HL-60 (cell line): ENCODE measurements at places on chromosomes 7 and 10.

GRCh38 chr7:84471576-84471975, 277.0 kb upstream of the SEMA3A start:
- no peak for DNase-seq

GRCh38 chr7:82291931-82292330, 151.6 kb downstream of the CACNA2D1 start:
- no peak for DNase-seq

DNA sequence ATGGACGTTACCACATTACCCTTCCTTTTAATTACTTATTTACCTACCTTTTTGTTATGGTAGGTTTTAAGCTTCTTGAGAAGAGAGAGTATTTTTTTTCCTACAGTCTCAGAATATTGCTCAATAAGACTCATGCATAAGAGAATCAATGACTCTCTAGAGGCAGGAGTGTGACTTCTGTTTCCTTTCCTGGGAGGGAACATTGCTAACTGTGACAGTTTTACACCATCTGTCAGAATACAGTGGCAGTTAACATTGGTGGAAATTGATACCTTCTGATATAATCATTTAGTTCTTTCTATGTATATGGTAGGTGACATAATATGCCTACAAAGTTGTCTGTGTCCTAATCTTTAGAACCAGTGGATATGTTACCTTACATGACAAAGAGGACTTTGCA, 348.7 kb upstream of the POT1 start:
- no peak for DNase-seq

DNA sequence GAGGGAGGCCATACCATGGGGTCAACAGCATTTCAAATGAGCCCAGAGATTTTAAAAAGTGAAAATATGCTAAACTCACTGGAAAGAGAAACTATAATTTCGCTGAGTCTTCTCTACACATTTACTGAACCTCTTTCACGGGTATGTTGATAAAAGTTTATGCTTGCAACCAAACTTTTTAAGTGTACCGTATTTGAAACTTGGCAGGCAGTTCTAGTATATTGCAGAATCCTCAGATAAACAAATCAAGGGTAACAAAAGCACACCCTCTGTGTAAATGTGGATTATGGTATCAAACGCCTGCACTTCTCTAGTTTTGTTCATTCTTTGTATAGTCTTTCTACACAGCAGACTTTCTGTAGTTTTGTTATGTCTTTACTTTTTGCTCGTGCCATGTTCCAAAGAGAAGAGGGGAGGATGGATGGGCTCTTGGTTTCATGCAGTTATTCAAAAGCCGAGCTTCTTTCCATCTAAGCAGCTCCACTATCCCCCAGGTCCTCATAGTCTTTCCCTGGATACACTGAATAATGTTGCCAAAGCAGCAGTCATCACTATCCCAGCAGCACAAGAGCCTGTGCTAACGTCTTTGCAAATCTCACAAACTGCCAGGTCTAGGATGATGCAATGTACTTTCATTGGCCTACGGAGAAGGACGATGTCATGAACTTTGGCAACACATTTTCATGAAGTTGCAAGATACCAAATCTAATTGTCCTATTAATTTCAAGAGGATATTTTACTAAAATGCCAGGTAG, 131.2 kb downstream of the MPP7 start:
- no peak for DNase-seq

GRCh38 chr7:34059136-34059828, 153.9 kb downstream of the BMPER start:
- DNase-seq = no peak

DNA sequence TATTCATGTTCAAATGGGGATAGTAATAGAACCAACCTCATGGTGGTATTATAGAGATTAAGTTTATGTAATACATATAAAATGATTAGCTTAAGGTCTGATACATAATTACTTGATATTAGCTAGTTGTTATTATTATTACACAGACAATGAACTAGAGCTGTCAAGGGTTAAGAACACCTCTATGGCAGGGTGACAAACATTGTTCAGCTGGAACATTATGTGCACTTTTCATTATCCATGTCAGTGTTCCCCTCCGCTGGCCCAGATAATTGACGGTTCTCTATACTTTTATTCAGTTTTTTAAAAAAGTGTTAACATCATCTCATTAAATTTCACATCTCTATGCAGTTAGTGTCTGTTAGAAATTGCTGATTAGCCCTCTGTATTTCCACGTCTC, 142.1 kb downstream of the CDK14 start:
- DNase-seq = no peak

GRCh38 chr7:15463801-15464666, 97.8 kb downstream of the AGMO start:
- DNase-seq = no peak

- no peak for DNase-seq
Observed at GRCh38 chr7:43212921-43213320, 100.5 kb downstream of the HECW1 start.

DNA sequence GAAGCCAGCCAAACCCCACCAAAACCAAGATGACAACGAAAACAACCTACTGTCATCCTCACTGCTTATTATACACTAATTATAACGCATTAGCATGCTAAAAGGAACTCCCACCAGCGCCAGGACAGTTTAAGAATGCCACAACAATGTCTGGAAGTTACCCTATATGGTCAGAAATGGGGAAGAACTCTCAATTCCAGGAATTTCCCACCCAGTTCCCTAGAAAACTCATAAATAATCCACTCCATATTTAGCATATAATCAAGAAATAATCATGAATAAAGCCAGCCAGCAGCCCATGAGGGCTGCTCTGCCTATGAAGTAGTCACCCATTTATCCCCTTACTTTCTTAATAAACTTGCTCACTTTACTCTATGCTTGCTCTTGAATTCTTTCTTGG, 20.8 kb downstream of the MICU1 start:
- no peak for DNase-seq

DNA sequence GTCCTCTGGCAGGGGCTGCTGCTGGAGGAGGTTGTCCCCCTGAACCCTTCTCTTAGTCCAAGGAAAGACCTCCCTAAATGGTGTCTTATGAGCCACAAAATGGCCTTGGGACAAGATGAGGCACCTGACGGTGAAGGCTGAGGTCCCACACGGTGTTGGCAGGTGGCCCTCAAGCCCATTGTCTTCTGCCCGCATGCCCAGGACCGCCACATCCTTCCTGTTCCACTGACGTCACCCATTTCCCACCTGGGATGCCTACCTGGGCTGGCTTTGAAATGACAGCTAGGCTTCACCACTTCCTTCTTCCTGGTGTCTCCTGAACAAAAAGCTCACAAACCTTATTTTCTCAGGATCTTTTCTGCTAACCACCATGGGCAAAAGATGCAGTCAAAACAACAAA, 2.1 kb upstream of the DMBT1 start:
- DNase-seq = no peak
